ENCODE measurements at places on chromosomes 12 and 14.

GRCh38 chr14:37215345-37215744 lies 17.6 kb downstream of the MIPOL1 start:
- H3K4me1 ChIP-seq, result no peaks in the 10 kb centered on the region
- no peaks in the 10 kb centered on the region for H3K36me3 ChIP-seq
- no peak for DNase-seq

GRCh38 chr12:119230807-119231206 lies 52.1 kb downstream of the HSPB8 start:
- H3K4me3 ChIP-seq, result no peak overlapping the region
- H3K36me3 ChIP-seq, result no peaks in the 10 kb centered on the region
- H3K4me1 ChIP-seq, result no peaks in the 10 kb centered on the region
- no peak overlapping the region for H3K27ac ChIP-seq
- H3K27me3 ChIP-seq, result no peaks in the 10 kb centered on the region

GRCh38 chr12:49008943-49009342 lies 9.6 kb downstream of the PRKAG1 start:
- peaks cover 5% of the 10 kb centered on the region for H3K27me3 ChIP-seq
- no peaks in the 10 kb centered on the region for H3K4me1 ChIP-seq
- no peaks in the 10 kb centered on the region for H3K36me3 ChIP-seq
- no peak for DNase-seq
- no peak overlapping the region for H3K4me3 ChIP-seq

GRCh38 chr14:73237786-73238423 lies 599 bp downstream of the PAPLN start:
- no peak for DNase-seq
- H3K27me3 ChIP-seq, result no peaks in the 10 kb centered on the region
- peaks cover 52% of the 10 kb centered on the region for H3K4me1 ChIP-seq
- H3K27ac ChIP-seq, result peak overlapping the region; percentile 65
- no peaks in the 10 kb centered on the region for H3K36me3 ChIP-seq
- peak overlapping the region; percentile 73 for H3K4me3 ChIP-seq
